ENCODE measurements at places on chromosomes 13 and 19. TPM values are rescaled to one million over a fixed set of nuclear protein-coding genes. Genes with fewer than 3 reads are reported as not detected.

GRCh38 chr13:40565282-40566148, 100.9 kb downstream of the FOXO1 start:
- no peak for DNase-seq

DNA sequence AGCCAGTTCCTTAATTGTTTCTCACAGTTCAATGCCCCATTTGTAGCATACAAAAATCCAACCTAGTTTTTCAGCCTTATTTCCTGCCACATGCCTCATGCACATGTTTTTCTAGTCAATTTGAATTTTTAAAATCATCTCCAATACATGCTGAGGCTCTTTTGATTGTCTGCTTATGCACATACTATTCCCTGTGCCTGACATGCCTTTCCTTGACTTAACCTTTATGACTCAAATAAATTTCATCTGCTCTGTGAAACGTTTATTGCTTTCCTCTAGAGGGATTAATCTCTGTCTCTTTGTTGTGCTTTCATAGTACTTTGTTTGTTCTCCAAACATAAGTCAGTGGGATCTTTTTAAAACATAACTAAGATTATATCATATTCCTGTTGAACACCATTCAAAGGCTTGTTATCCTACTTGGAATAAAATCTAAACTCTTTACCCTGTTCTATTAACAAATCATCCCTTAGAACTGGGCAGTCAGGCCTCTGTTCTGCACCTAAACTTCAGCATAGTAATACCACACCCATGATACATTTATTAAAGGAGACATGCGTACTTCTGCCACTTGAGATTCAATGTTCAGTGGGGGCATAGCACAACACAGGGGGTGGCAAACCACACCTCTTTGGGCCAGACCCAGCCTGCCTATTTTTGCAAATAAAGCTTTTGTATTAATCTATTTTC, 346.6 kb downstream of the FGF14 start:
- no peak for DNase-seq

DNA sequence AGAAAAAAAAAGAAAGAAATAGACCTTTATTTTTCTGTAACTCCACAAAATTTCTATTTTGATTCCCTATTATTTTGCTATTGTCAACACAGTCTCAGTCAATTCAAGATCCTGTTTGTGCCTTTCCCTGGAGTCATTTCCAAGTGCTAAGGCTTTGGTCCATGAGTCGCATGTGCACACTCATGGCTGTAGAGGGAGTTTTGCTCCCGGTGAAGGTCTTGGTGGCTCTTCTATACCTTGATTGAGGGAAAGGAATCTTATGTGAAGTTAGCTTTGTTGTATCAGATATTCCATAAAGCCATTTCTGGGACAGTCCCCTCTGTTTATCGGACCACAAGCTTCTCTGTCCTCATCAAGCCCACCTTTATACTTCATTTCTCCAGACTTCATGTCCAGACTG, 58.7 kb upstream of the ALOX5AP start:
- DNase-seq, result no peak

DNA sequence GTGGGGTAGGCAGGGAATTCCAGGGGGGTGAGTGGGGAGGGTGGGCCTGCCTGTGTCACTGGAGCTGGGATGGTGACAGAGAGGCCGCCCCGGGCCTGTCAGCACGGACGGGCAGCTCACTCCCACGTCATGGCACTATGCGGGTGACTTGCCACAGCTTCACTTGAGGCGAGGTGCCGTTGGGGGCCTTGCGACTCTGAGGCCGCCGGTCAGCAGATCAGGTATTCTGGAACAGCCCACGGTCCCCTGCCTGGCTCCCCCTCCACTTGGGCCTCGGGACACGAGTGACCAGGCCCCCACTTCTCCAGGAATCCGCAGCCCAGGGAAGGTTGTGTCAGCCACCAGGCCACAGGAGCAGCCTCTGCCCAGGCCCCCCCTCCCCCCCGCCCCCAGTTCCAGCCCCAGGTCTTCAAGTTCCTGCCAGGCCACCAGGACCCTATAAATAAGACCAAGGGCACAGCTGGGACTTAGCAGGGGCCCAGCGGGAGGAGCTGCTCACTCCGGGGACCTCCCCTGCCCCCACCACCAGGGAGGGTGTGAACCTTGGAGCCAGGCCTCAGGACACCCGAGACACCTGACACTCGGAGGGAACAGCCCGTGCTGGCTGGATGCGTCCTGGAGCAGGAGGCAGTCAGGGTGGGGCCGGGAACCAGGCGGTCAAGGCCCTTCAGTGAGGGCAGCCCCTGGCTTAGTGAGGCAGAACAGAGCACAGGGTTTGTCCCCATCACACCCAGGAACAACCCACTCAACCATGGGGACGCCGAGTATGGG, 2.7 kb upstream of the MIDN start:
- peak; percentile 46 for DNase-seq

The COMP gene
- 0.48 TPM for polyA plus RNA-seq

DNA sequence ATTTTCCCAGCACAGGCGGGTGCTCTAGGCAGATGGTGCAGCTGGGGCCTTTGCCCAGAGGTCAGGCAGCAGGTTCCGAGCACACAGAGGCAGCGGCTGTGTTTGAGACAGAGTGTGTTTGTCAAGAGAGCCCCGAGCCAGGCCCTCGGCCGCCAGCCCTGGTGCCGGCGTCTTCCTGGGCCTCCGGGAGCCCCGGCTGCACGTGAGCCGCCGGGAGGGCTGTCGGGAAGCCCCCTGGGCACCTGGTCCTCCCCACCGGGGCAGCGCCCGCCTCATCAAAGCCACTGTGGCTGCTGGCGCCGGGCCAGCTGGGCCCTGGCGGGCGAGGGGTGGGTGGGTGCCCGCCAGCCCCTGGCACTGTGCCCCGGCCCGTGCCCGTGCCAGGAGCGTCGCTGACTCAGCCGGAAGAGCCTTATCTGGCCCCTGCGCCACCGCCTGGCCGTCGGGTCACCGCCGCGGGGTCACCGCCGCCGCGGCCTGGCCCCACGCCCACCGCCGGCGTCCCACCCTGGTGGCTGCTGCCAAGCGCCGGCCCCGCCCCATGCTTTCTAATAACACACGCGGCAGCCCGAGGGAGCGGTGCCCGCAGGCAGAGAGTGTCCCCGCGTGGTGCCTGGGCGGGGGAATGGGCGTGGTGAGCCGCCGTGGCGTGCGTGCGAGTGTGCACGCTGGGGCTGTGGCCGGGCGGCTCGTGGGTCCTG, 14.9 kb downstream of the ARID3A start:
- DNase-seq, result peak; percentile 84

DNA sequence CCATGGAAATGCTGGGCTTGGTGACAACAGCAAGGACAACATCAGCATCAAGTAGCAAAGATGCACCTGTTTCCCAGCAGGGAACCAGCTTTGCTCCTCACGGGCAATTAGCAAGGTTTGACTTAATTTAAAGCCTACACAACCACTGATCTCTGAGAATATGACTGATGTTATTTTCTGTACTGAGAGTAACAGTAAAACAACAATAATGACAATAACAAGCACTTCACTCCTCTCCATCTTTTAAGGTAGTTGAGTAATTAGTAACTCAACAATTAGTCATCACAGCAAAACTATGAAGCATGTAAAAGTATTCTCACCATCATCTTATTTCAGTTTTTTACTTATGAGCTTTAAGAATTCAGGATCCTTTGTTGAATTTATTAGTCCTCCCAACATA, 37.3 kb downstream of the ENOX1 start:
- no peak for DNase-seq

DNA sequence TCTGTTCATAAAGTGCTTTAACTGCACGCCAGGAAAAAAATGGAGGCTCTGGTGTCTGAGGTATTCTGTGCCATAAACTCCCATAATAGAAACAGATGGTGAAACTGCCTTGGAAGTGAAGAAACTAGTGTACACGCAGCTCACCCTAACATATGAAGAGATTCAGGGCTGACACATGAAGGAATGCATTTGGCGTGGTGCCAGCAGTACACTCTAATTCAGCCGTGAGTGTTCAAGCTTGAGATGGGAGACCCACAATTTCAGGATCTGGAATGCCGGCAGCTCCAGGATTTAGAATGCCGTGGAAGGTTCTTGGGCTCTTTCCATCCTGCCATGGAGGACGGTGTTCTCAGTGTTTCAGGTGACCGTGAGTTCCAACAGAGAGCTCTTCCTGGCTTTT, 478.4 kb downstream of the TSHZ3 start:
- DNase-seq, result no peak

GRCh38 chr13:47144782-47145181, 247.9 kb upstream of the HTR2A start:
- DNase-seq, result no peak

DNA sequence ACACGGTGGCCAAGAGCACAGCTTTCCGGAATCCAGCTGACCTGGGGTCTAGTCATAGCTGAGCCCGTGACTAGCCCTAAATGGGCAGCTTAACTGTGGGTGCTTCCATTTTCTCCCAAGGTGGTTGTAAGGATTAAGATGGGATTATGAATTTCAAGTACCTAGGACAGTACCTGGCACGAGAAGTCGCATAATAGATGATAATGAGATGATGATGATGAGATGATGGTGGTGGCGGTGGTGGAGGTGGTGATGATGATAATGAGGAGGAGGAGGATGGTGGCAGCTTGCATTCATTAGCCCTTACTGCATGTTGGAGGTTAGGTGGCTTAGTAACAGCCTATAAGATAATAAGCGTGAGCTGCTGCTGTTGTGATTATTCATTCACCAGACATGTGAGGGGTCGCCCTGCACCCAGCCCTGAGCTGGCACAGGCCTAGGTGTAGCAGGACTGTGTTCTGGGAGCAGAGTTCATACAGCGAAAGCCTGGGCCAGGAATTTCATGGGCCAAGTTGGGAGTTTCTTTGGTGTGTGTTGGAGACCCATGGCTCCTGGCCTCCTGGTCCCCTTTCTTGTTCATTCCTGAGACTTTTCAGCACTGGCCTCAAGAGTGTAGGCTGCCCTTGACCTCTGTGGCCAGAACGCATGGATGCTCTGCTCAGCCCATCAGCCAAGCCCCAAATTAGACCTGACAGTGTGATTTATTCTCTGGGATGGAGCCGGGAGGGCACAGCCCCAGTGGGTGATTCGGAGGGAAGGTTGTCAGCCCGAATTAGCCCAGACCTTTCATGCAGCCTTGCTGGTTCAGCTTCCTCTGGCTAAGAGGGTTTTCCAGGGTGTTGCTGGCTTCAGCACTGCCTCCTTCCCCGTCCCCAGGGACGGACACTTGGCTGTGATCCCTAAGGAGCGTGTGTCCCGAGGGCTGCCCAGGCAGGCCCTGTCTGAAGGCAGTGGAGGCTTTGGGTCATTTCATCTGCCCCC, 128.8 kb downstream of the SIPA1L3 start:
- no peak for DNase-seq

DNA sequence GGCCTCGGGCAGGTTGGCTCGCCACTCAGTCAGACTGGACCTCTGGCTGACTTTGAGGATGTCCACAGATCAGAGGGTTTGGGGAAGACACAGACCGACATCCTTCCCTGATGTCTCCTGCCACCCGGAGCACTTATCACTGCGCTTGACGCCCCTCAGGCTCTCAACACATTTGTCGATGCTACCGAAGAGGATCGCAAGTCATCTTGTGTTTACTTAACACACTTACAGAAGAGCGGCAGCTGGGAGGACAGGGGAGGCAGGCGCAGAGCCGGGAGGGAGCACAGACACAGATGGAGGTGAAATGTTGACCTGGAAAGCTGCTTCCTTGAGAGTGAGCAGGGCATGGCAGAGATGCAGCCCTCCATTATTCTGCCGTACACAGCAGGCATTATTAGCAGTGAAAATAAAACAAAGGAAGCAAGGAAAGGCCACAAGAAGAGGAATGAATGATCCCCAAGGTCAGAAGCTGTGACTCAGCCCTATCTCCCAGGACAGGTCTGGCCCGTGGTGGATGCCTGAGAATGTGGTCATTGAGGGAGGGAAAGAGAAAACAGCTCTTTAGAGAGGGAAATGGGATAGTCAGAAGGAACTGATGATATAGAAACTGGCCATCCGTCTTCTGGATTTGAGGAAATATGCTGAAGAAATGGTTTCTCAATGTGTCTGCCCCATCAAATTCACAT, 549.5 kb upstream of the ARGLU1 start:
- no peak for DNase-seq

DNA sequence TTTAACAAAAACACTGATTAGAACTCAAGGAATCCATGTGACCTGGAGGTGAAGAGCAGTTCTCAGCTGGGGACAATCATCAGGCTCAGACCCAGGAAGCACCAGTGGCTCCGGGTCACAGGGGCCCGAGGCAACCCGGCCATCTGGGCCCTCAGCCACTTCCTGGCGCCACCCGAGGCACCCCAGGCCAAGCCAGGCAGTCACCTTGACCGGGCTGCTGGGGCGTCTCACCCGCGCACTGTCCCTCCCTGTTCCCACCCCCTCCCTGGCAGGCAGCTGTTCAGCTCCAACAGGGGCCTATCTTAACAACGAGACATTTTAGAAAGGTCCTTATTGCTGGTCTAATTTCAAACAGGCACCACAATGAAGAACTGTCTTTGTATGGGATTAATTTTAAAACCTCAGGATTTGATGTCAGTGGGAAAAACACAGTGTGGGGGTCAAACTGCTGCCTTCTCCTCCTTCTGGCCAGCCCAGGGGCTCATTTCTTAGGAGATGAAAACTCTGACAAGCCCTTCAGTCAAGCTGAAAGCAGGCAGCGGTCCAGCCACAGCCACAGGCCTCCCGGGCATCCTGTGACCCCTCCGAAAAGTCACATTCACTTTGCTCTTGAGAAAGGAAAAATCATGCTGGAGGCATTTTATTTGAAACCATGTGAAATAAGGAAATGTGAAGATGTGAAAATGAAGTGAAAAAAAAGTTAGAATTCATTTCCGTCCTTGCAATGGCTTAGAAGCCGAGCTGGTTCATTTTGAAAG, 83.3 kb downstream of the KCTD15 start:
- DNase-seq, result no peak

The ZNF667 gene
- 2.8 TPM for polyA plus RNA-seq

DNA sequence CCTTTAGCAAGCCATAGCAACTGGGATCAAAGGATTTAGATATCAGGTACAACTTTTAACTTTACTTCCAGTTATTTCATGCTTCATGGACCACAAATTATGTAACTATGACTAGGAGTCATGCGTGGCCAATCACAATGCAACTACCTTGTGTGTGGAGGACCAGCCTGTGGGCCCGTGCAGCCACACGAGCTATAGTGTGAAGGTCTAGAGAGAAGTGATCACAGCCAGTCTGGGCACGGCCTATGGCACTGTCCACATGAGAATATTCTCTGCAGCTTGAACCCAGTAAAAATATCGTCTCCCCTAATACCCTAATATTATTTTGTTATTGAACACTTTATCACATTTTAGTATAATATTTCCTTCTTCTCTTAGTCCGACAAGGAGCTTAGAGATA, 464.9 kb upstream of the MIR17HG start:
- DNase-seq, result no peak

The CEACAM16 gene
- not detected for polyA plus RNA-seq

DNA sequence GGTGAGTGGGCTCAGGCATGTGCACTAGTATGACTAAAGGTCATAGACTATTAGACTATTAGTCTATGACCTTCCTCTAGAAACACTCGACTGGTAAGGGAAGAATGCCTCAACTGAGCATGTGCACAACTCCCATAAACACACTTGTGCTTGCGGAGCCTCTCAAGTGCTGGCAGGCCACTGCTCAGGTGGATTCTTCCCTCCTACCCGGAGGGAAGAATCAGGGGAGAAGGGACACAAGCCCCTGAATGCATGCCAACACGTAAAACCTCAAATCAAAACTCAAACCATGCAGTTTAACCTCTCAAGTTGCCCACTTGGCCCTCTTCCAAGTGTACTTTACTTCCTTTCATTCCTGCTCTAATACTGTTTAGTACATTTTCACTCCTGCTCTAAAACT, 287.6 kb upstream of the SGCG start:
- no peak for DNase-seq

- DNase-seq, result peak; percentile 46
These were observed 29.1 kb downstream of the NFIX start for GRCh38 chr19:13024126-13024950.

- no peak for DNase-seq
These were observed 299.2 kb downstream of the OLFM4 start for GRCh38 chr13:53327680-53328315.

GRCh38 chr19:29266001-29266400, 53.0 kb upstream of the UQCRFS1 start:
- DNase-seq, result no peak
